ENCODE measurements at places on chromosomes 5 and 9.

GRCh38 chr9:15104826-15105420 lies 194.7 kb upstream of the FREM1 start:
- no peak for DNase-seq

DNA sequence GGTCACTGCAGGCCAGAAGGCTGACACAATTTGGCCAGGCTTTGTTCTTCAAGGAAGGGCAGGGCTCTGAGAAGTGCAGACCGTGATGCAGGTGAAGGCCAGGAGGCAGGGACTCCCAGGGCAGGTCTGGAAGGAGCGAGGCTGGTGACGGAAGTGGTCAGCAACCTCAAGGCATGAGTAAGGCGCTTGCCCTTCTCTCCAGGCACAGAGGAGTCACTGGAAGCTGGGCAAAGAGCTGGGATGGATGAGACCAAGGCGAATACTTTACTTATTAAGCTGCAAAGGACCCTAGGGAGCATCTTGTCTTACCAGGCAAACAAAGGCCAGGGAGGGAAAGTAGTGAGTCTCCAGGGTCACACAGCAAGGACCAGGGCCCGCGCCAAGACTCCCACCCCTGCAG lies 18.6 kb downstream of the IRF1 start:
- no peak for DNase-seq

GRCh38 chr5:109786206-109786855 lies 96.6 kb downstream of the MAN2A1 start:
- no peak for DNase-seq

DNA sequence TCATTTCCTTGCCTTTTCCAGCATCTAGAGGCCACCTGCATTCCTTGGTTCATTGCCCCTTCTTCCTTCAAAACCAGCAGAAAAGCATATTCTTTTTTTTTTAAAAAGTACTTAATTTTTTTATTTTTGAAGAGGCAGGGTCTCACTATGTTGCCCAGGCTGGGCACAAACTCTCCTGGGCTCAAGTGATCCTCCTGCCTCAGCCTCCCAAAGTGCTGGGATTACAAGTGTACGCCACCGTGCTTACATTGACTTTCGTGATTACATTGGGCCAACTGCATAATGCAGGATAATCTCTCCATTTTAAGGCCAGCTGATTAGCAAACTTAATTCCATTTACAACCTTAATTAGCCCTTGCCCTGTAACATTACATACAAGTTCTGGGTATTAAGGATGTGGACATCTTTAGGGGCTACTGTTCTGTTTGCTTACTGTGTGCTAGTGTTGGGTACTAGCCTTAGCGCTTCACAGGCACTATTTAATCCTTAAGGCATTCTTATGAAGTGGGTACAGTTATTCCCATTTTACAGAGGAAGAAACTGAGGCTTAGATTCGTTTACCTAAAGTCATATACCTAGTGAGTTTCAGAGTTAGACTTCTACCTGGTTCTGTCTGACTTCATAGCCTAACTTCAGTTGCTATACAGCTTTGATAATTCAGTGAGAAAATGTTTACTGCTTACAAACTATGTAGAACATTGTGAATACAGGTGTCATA lies 33.7 kb downstream of the SLC25A51 start:
- no peak for DNase-seq

DNA sequence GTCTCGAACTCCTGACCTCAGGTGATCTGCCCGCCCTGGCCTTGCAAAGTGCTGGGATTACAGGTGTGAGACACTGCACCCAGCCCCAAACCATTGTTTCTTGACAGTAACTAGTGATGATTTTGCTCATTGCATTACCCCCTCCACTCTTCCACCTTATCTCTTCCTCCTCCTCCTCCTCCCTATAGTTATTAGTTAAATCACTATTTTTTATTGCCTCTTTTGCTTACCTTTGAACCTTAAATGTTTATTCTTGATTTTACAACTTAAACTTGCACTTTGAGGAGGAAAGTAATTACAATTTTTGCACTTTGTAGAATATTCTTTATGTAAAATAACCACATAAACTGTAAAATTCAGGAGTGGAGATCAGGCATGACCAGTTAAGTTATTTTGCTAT lies 35.7 kb downstream of the RASGRF2 start:
- no peak for DNase-seq

DNA sequence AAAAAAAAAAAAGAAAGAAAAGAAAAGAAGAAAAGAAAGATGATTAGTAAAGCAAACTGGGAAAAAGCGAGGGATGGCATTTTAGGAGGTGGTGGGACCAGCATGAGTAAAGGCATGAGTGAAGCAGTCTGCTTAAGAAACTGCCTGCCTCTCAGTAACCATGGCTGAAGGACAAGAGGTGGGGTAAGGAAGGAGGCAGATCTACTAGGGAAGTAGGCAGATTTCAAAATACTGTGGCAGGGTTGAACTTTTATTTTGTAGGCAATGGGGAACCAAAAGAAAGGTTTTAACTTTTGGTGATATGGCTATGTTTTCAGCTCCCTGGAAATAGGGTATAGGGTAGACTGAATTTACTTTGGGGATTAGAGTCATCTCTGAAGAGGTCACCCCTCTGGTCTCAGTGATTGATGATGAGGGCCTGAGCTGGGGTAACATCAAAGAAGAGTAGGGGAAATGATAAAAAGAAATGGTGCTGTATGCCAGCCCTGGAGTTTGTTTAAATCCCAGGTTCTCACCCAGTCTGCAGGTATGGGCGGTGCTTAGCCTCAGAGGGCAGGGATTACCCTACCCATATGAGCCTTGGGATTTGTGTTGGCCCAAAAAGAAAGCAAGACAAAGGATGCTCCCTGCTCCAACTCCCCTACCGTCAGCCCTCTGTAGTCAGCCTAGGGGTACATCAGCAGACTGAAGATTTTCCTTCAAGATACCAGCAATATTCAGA lies 316.2 kb downstream of the CWC27 start:
- DNase-seq: no peak

GRCh38 chr9:99490729-99491128 lies 268.6 kb downstream of the SEC61B start:
- DNase-seq: no peak

DNA sequence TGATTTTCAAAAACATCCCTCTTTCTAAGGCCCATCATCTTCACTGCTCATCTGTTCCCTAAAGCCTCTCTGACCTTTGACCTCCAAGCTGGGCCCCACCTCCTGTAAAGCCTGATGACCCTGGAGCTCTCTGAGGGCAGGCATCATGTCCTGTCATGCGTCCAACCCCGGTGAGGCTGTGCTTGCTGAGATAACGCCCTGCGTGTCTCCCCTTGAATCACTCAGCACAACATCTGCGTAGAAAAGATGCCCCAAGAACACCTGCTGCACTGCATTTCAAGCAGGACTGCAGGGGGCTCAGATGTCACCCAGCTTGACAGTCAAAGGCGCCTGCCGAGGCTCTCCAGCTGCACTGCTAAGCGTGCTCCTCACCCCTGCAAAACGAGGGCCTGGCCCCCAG lies 78.0 kb downstream of the OTULIN start:
- no peak for DNase-seq

- DNase-seq: no peak
Measured at GRCh38 chr5:123992641-123993040, 480.7 kb downstream of the CSNK1G3 start.

GRCh38 chr5:16784843-16785791 lies 151.0 kb downstream of the MYO10 start:
- DNase-seq: no peak
